ENCODE measurements at places on chromosomes 5 and 9.

DNA sequence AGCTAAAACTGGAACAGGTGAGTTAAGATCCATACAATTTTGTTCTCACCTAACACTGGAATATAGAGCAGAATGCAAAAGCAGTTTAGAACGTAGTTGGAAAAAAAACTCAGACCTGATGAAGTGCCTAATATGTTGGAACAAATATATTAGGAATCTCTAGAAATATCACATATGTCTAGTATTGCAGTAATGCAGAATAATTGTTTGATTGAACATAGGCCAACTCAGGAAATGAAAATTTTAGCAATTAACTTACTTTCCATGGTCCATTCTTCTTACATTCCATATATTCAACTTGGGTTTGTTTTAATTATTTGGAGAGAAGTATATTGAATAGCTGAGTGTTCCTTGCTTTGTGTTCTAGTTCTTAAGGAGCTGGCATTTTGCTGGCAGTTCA is 111.8 kb upstream of the ADAMTSL1 start:
- no peak for DNase-seq

DNA sequence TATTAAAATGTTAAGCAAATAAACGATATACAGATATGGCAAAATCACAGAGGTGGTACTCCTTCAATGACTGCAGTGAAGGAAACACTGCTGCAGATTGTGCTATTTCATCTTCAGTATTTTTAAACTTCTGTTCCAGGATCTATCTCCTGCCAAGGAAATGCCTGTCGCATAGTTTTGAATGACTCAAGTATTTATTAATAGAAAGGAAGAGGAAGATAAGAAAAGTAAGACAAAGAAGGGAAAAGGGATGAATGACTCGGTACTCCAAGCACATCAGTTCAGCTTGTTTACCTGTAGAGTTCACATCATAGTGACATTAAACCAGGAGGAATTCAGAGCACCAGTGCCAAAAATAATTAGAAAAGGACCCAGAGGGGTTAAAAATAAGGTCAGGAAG is 5.1 kb upstream of the GPX8 start:
- no peak for DNase-seq

- no peak for DNase-seq
Observed at GRCh38 chr5:159444441-159445082, 114.3 kb upstream of the IL12B start.

DNA sequence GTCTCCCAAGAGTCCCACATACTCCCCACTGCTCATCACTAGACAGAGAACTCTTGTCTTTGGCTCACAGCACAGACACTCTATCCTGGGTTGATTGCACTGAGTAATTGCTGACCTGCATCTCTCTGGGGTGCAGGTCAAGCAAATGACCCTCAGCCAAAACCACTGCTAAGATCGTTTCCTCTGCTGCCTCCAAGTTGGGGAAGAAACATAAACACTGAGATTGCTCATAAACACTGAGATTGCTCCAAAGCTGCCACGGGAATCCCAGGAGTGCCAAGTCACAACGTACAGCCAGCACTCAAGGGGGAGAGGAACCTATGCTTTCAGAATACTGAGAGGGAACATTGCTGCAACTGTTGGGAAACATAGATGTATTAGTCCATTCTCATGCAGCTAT is 1402.1 kb upstream of the ACO1 start:
- DNase-seq, result no peak

GRCh38 chr5:38379350-38379937 is 121.1 kb downstream of the EGFLAM start:
- no peak for DNase-seq

Measured in hippocampal formation (tissue), 2 donors.